ENCODE measurements at places on chromosomes 4 and X. TPM values are rescaled to one million over a fixed set of nuclear protein-coding genes. Genes with fewer than 3 reads are reported as not detected.

CFAP299 gene
- not detected for total RNA-seq

SLC2A9 gene
- total RNA-seq, result 0.98 TPM

LANCL3 gene
- total RNA-seq, result 0.17 TPM

CLGN gene
- 0.10 TPM for total RNA-seq

ARMCX1 gene
- total RNA-seq, result 0.30 TPM

PPP1R3F gene
- 12.3 TPM for total RNA-seq

FAM47E gene
- not detected for total RNA-seq

PAGE1 gene
- not detected for total RNA-seq

UGT2B15 gene
- not detected for total RNA-seq

CYSLTR1 gene
- 40.4 TPM for total RNA-seq

BMP15 gene
- total RNA-seq, result not detected

PTCHD1 gene
- total RNA-seq, result not detected

UNC5C gene
- not detected for total RNA-seq

ASB9 gene
- 0.58 TPM for total RNA-seq

PABPC5 gene
- not detected for total RNA-seq

FAT4 gene
- not detected for total RNA-seq

SLC7A11 gene
- 0.87 TPM for total RNA-seq

CTAG1A gene
- not detected for total RNA-seq

UGT2B10 gene
- not detected for total RNA-seq

NRK gene
- not detected for total RNA-seq

FAM114A1 gene
- total RNA-seq, result 1.6 TPM

SLIT2 gene
- total RNA-seq, result not detected

BMP2K gene
- total RNA-seq, result 24.1 TPM

S100G gene
- not detected for total RNA-seq

TLR6 gene
- total RNA-seq, result 6.4 TPM

XAGE2 gene
- not detected for total RNA-seq

MAGEB10 gene
- total RNA-seq, result not detected

PRRG3 gene
- total RNA-seq, result not detected

ELK1 gene
- total RNA-seq, result 63.6 TPM

FAM241A gene
- 1.4 TPM for total RNA-seq

Data from activated naive CD4-positive, alpha-beta T cell treated with anti-CD3 and anti-CD28 coated beads, Interleukin-2, amount 10 ng/mL, durations not matched to agents 5 hours and 36 hours (primary cell).